ENCODE measurements at places on chromosomes 1 and 21.

DNA sequence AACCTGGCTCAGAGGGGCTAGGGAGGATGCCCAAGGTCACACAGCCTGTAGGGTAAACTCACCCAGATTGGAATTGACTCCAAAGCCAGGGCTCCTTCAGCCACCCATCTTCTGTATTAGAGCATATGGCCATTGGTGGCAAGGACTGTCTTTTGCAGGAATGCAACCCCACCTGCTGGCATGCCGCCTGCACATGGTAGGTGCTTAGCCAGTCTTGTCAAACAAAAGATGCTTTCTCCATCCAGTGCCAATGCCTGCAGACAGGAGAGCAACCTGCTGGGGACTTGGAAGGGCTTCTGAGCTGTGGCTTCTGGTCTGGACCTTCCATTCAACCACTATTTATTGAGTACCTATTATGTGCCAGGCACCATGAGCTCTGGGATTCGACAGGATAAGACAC, 95.3 kb upstream of the TMEM51 start:
- no peak for DNase-seq

DNA sequence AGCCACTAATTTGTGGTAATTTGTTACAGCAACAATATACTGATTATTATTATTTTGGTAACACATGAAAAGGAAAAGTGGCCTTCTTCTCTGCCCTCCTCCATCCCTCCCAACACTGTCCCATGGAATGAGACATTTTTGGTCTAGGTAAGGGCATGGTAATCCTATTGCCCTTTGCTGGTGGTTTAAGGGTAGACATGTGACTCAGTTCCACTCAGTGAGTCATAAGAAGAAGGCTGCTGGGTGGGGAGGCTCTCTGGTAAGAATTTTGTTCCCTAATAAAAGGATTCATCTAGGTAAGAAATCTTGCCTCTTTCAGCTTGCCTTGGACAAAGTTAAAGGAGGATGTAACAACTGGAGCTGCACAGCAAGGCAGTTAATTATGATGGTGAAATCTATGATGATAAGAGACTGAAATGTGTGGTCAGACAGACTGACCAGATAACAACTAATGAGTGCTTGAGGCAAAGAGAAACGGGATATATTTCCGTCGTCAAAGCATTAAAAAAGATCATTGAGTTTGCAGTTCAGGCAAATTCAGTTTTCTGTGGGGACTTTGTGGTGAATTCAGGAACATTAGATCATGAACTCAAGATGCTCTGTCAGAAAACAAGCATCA, 232.0 kb upstream of the KCNK2 start:
- DNase-seq: no peak

DNA sequence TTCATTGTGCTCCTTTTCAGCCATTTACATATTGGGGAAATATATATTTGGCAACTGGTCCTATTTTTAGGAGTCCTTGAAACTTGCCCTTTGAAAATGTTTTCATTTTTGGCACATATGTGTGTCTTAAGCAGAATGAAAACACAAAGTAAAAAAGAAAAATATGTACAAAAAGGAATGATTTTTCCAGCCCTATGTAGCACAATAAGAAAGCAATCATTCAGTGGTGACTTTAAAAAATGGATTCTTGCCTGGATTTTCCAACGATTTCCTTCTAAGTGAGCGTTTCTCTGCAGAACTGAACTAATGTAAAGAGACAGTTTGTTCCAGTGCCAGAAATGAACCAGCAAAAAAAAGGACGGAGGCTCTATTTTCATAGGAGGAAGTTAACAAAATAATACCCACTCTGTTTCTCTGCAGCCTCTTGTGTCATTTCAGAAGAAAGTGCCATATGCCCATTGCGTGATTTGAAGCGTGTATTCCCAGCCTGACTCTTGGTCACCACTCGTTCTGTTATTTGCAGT, 340.1 kb downstream of the SETD4 start:
- no peak for DNase-seq

- DNase-seq: no peak
Measured at GRCh38 chr21:32812035-32812434, 40.5 kb upstream of the PAXBP1 start.

- peak; percentile 2 for DNase-seq
Measured at GRCh38 chr1:210446479-210446878, 117.8 kb downstream of the HHAT start.

All from activated naive CD4-positive, alpha-beta T cell (primary cell).